RPMI7951 (cell line): ENCODE measurements at places on chromosomes 7 and 10. TPM values are rescaled to one million over a fixed set of nuclear protein-coding genes. Genes with fewer than 3 reads are reported as not detected.

SORBS1 gene
- 1.4 and 2.1 TPM in 2 replicates for total RNA-seq

GRCh38 chr7:7290429-7291122 lies 108.2 kb downstream of the C1GALT1 start:
- DNase-seq, result no peak

CC2D2B gene
- total RNA-seq, result not detected in 2 replicates

CAMK2B gene
- total RNA-seq, result 10.9 and 19.6 TPM in 2 replicates

SYT15 gene
- total RNA-seq, result under 0.01 TPM in 1 of 2 replicates, not detected in the other

- no peak for DNase-seq
Measured at GRCh38 chr10:37246637-37247036, 121.2 kb downstream of the ANKRD30A start.

DNA sequence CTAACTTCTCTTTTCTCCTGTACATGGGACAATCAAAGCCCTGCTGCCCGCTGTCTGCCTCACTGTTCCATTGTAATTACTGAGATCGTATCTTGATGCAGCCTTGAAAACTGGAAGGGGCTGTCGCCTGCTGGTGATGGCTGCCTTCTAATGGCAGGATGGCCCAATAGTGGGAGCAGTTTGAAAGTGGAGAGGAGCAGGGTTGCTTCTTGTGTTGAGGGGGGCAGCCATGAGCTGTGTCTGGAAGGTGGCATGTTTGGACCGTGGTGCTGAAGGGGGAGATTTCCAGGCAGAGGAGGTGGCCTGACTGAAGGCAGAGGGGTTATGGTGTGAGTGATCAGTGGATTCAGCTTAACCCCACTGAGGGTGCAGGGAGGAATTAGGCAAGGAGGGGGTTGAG lies 8.1 kb downstream of the WDFY4 start:
- no peak for DNase-seq

GRCh38 chr7:40348126-40348728 lies 213.4 kb downstream of the SUGCT start:
- DNase-seq, result no peak

DNA sequence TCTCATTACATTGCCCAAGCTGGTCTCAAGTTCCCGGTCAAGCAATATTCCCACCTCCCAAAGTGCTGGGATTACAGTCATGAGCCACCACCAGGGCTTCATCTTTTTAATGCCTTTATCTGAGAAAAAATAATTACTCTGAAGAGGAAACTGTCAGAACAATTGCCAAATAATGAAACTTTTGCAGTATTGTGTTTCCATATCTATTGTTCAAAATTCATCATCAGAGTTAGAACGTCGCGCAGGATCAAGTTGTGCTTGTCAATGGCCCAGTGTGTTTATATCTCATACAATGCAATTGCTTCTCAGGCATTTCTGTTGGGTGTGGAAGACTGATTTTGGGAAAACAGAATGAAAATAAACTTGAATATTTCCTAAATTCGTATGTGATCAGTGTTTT lies 143.1 kb downstream of the ARID5B start:
- no peak for DNase-seq

ARMH3 gene
- total RNA-seq, result 3.8 and 5.7 TPM in 2 replicates

DNA sequence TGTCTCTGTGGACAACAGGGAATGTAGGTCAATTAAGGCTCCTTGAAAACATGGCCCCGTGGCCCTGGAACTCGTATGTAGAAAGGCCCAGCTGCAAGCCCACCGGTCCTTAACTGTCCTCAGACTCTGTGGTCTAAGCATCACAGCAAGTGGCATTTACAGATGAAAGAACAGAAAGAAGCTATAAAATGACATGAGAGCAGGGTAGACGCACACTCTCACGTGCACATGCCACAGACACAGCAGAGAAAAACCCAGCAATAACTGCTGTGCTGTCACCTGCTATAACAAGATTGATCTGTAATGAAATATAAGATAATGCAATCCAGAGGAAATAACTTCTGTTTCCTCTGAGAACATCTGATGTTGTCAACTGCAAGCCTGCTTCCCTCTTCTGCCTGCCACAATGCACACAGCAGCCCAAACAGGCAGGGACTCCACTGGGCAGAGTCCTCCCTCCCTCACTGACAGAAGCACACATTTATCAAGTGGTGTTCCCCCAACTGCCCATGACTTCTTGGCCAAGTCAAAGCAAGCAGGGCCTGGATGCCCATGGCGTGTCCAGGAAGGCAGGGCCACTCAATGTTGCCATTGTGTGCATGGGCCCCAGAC lies 63.9 kb downstream of the GFRA1 start:
- no peak for DNase-seq

DNA sequence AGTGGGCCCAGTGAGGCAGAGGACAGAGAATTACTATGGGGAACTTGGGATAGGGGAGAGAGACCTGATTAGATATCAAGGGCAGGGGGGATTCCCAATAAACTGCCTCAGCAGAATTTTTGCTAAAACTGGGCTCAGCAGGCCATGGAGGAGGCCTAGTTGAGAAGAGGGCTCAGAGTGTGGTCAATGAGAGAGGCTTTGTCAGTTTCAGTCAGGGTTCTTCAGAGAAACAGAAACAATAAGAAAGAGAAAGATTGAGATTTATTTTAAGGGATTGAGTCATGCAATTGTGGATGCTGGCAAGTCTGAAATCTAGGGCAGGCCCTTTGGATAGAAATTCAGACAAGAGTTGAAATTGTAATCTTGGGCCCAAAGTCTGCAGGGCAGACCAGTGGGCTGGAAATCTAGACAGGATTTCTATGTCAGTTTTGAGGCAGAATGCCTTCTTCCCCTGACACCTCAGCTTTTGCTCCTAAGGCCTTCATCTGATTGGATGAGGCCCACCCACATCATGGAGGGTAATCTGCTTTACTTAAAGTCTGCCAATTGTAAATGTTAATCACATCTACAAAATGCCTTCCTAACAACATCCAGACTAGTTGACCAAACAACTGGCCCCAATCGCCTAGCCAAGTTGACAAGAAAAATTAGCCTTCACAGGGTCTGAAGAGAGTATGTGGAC lies 33.5 kb upstream of the CCSER2 start:
- DNase-seq, result no peak

ADAP1 gene
- 1.6 and 1.8 TPM in 2 replicates for total RNA-seq

CPA4 gene
- 16.8 and 17.9 TPM in 2 replicates for total RNA-seq

- DNase-seq, result no peak
Measured at GRCh38 chr7:10634239-10634638, 339.4 kb upstream of the PHF14 start.

SFRP5 gene
- total RNA-seq, result not detected in 2 replicates

- DNase-seq, result peak; percentile 4
Measured at GRCh38 chr10:115947104-115947503, 325.9 kb downstream of the GFRA1 start.

GRCh38 chr7:45311597-45311996 lies 154.0 kb downstream of the RAMP3 start:
- DNase-seq, result no peak

- no peak for DNase-seq
Measured at GRCh38 chr10:127737563-127738511, 852 bp downstream of the FOXI2 start.

GRCh38 chr10:5640036-5640435 lies 26.4 kb downstream of the ASB13 start:
- no peak for DNase-seq

PLEKHA8 gene
- 11.1 and 13.8 TPM in 2 replicates for total RNA-seq

DNA sequence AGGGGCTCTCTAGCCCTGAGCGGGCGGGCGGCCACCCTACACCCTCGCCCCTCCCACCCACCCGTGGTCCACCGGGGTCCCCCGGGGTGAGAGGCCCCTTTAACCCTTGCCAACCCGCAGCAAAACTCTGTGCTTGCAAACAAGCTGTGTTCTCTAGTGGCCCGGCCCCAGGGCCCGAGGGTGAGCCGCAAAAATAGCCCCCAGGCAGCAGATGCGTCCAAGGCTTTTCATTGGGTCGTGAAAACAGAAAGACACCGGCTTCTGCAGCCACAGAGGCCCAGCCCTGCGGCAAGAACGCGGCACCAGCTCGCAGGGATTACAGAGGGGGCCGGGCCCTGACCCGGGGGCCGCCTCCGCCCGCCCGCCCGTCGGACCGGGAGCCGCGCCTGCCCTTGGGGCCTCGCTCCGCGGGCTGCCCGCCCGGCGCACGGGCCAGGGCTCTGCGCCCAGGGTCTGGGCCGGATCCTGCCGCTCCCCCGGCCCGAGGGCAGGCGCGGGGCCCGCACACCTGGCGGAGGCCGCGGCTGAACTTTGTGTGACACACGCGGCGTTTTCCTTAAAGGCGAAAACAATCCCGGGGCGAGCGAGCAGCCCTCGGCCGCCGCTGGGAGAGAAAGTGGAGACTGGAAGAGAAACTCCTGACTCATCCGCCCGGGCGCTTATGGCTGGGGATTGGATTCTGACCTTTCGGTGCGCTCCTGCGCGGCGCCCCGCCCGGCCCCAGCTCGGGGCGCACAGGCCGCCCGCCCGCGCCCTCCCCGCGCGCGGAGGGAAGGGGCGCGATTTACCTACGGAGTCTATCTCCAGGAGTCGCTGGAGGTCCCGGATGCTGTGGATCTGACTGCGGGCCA lies 2.8 kb downstream of the PDGFA start:
- DNase-seq, result peak; percentile 93

DNA sequence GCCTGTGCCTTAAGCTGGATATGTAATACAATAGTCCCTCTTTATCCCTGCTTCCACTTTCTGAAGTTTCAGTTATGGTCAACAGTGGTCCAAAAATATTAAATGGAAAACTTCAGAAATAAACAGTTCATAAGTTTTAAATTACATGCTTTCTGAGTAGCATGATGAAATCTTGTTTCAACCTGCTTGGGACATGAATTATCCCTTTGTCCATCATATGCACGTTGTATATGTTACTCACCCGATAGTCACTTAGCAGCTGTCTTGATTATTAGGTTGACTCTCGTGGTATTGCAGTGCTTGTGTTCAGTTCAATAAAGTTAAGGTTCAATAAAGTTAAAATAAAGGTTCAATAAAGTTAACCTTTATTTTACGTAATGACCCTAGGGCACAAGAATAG lies 25.5 kb downstream of the C1GALT1 start:
- peak; percentile 32 for DNase-seq

- no peak for DNase-seq
Measured at GRCh38 chr7:70037171-70037933, 439.1 kb downstream of the AUTS2 start.

- no peak for DNase-seq
Measured at GRCh38 chr10:50551894-50552293, 71.9 kb downstream of the SGMS1 start.

DNA sequence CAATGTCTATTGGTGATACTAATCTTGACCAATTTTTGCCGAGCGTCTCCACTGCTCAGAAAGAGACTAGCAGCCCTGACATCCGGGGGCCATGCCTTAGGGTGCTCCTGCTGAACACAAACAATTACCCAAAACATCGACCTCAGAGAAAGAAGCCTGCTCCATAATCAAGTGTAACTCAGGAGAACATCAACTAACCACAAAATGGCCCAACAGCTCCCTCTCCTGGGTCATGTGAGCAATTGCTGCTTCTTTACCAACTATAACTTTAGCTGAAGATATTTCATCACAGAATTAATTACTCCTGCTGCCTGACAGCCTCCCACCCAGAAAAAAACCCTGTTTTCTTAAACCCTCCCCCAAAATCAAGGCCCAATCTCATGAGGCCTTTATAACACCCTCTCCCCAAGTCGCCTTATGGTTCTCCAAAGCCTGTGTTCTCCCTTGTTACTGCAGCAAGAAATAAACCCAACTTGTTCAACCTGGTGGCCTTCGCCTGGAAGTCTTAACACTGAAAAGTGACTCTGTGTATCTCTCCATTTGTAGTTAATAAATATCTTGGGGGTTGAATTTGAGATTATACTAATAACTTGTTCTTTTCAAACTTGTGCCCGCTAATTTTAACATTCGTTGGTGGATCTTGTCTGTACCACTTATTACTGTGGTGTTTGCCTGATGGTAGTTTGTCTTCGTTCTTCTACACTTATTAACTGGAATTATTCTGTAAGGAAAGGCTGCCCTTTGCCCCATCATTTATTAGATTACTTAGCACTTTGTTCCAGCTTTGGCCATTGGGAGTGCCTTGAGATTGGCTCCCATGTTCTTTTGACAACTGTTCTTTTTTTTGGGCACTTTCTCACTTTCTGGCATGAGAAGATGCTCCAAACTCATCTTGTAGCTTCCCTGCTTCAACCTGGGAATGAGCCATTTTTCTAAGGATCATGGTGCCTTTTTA lies 21.2 kb upstream of the RAMP3 start:
- peak; percentile 78 for DNase-seq

- peak; percentile 49 for DNase-seq
Measured at GRCh38 chr10:69567920-69568319, 5.3 kb downstream of the NEUROG3 start.

DNA sequence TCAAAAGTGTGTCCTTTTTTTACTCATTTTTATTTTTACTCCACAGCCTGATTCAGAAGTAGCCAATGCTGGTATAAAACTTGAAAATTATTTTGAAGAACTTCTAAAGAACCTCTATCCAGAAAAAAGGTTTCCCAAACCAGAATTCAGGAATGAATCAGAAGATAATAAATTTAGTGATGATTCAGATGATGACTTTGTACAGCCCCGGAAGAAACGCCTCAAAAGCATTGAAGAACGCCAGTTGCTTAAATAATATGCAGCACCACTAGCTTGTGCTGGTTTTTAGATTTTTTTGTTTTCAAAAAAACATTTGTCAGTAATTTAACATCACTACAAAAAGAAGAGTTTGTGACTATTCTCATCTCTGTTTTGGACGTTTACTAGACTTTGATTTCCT lies 116.5 kb downstream of the SVOPL start:
- no peak for DNase-seq

PRR15 gene
- 0.10 TPM in 1 of 2 replicates, not detected in the other for total RNA-seq

DNA sequence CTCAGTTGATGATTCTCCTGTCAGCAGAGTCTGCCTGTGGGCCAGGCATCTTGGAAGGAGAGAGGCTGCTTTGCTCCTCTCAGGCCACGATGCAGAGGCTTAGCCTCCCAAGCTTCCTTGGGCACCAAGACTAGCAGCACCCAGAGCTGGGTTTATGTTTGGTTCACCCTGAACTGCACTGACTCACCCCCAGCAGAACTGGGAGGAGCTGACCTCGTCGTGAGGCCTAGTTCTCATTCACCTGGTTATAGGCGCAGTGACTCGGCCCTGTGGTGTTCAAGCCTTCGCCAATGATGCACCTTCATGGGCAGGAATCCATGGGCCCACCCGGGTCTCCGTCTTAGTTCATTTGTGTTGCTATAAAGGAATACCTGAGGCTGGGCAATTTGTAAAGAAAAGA lies 122.0 kb upstream of the ZNF438 start:
- DNase-seq, result no peak

SLC26A4 gene
- total RNA-seq, result 1.4 and 1.5 TPM in 2 replicates

DNA sequence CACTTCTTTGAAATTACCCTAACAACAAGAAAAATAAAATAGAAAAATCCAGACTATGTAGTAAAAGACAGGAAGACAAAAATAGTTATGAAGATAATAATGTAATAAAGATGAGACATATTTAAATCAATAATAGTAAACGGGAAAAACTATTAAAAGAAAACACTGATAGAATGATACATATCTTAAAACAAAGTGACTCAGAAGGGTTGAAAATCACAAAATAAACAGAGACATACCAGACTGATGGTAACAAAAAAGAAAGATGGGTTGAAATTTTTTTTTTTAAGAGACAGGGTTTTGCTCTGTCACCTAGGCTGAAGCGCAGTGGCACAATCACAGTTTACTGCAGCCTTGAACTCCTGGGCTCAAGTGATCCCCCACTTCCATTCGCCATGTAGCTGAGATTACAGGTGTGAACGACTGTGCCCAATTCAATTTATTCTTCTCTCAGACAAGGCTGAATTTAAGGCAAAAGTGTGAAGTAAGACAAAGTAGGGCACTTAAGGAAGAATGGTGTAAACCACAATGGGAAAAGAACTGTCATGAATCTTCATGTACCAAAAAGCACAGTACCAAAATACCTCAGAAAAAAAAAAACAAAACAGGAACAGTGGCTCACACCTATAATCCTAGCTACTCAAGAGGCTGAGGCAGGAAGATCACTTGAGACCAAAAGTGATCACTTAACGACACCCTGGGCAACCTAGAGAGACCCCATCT lies 47.4 kb downstream of the LMBR1 start:
- no peak for DNase-seq
